ENCODE measurements at places on chromosomes 3 and 15. TPM values are rescaled to one million over a fixed set of nuclear protein-coding genes. Genes with fewer than 3 reads are reported as not detected.

The VEPH1 gene
- total RNA-seq, result not detected

The ALPK3 gene
- total RNA-seq, result 0.28 TPM

The CCR8 gene
- 1.2 TPM for total RNA-seq

The UACA gene
- total RNA-seq, result 2.8 TPM

The CCR2 gene
- total RNA-seq, result 53.0 TPM

The ALDH1L1 gene
- total RNA-seq, result not detected

The XCR1 gene
- total RNA-seq, result not detected

The RGMA gene
- 0.30 TPM for total RNA-seq

The SYNPR gene
- not detected for total RNA-seq

The CCDC14 gene
- 48.9 TPM for total RNA-seq

- DNase-seq, result no peak
- H3K36me3 ChIP-seq, result no peaks in the 10 kb centered on the region
- no peak overlapping the region for H3K27ac ChIP-seq
- peaks cover 17% of the 10 kb centered on the region for H3K27me3 ChIP-seq
- no peak overlapping the region for H3K4me3 ChIP-seq
These were observed 115.5 kb upstream of the ALDH1A3 start for GRCh38 chr15:100763835-100764750.

- H3K4me3 ChIP-seq, result no peak overlapping the region
- H3K36me3 ChIP-seq, result no peaks in the 10 kb centered on the region
- no peak for DNase-seq
- no peak overlapping the region for H3K27ac ChIP-seq
- no peaks in the 10 kb centered on the region for H3K4me1 ChIP-seq
These were observed 202.5 kb downstream of the MEIS2 start for GRCh38 chr15:36897834-36898233.

- H3K27ac ChIP-seq, result no peak overlapping the region
- H3K27me3 ChIP-seq, result peaks cover 3% of the 10 kb centered on the region
- no peak overlapping the region for H3K4me3 ChIP-seq
- DNase-seq, result no peak
- H3K36me3 ChIP-seq, result no peaks in the 10 kb centered on the region
These were observed 11.7 kb upstream of the LACTB start for GRCh38 chr15:63109920-63110319.

- H3K4me3 ChIP-seq, result no peak overlapping the region
- H3K4me1 ChIP-seq, result peaks cover 5% of the 10 kb centered on the region
- no peak overlapping the region for H3K27ac ChIP-seq
- no peak for DNase-seq
- H3K27me3 ChIP-seq, result peaks cover 8% of the 10 kb centered on the region
These were observed 106.3 kb downstream of the LSM3 start for GRCh38 chr3:14284694-14285547.

DNA sequence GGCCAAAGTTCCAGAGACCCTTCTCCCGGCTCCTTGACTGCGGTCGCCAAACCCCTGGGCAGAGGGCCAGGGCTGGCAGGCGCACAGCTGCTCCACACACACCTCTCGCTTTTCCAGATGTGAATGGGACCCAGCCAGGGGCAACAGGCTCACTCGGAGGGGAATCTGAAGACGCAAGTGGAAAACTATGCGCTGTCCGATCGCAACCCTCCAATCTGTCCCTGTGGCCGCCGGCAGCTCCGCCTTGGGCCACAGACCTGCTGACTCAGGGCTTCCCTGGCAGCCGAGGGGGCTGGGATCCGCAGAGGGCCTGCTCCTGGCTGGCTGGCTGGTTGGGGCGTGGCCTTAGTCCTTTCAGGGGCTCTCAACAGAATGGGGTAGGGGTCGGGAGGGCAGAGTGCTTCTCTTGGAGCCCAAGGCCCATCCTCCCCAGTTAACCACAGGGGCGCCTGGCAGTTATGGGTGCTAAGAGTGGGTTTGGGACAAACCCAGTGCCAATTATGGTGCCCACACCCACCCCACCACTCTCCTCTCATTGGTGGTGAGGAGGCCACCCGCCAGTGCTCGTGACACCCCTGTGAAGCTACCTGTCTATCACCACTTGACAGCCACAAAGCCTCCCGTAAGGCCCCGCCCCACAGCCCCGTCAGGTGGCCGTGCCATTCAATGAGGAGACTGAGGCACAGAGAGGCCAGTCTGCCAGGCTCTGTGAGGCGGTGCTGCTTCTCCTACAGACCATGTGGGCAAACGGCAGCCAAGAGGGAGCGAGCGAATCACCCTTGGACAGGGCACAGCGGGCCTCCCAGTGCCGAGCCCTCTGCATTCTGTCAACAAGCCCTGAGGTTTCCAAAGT is 53.8 kb downstream of the IQSEC1 start:
- peaks cover 19% of the 10 kb centered on the region for H3K4me1 ChIP-seq
- no peak overlapping the region for H3K27ac ChIP-seq
- DNase-seq, result no peak
- no peaks in the 10 kb centered on the region for H3K27me3 ChIP-seq
- no peak overlapping the region for H3K4me3 ChIP-seq

DNA sequence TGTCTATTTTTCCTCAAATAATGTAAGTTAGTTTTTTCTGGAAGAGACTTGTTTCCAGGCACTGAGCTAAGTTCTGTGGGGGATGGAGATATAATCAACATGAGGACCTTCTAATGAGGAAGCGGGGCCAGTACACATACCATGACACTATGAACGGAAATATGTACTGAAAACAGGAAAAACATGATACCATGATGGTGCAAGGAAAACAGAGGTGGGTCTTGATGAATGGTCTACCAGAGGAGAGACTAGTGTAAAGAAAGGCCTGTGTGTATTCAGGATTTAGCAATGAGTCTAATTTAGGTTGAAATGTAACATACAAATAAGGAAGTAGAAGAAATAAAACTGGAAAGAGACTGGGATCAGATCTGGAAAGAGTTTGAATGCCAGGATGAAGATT is 38.9 kb upstream of the TPRG1 start:
- peak overlapping the region; percentile 64 for H3K4me3 ChIP-seq
- peaks cover 23% of the 10 kb centered on the region for H3K4me1 ChIP-seq
- no peak for DNase-seq
- peaks cover 11% of the 10 kb centered on the region for H3K36me3 ChIP-seq

GRCh38 chr3:45981346-45982074 is 14.1 kb downstream of the FYCO1 start:
- peak overlapping the region; percentile 35 for H3K27ac ChIP-seq
- DNase-seq, result no peak
- peak overlapping the region; percentile 6 for H3K4me3 ChIP-seq
- H3K4me1 ChIP-seq, result peaks cover 72% of the 10 kb centered on the region
- peaks cover 80% of the 10 kb centered on the region for H3K36me3 ChIP-seq
- H3K27me3 ChIP-seq, result no peaks in the 10 kb centered on the region

GRCh38 chr3:28768439-28768838 is 419.8 kb upstream of the AZI2 start:
- no peak overlapping the region for H3K4me3 ChIP-seq
- H3K36me3 ChIP-seq, result no peaks in the 10 kb centered on the region
- no peaks in the 10 kb centered on the region for H3K4me1 ChIP-seq
- H3K27ac ChIP-seq, result no peak overlapping the region
- H3K27me3 ChIP-seq, result no peaks in the 10 kb centered on the region

DNA sequence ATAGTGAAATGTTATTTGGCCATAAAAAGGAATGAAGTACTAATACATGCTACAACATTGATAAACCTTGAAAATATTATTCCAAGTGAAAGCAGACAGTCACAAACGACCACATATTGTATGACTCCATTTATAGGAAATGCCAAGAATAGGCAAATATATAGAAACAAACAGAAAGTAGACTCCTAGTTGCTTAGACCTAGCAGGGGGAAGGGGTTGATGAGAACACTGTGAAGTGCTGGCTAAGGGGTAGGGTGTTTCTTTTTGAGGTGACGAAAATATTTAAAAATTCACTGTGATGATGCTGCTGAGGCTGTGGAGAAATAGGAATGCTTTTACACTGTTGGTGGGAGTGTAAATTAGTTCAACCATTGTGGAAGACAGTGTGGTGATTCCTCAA is 30.5 kb upstream of the XIRP1 start:
- no peak overlapping the region for H3K27ac ChIP-seq
- H3K36me3 ChIP-seq, result no peaks in the 10 kb centered on the region
- H3K27me3 ChIP-seq, result peaks cover 31% of the 10 kb centered on the region
- H3K4me3 ChIP-seq, result no peak overlapping the region

GRCh38 chr3:134313847-134314587 is 60.2 kb downstream of the AMOTL2 start:
- DNase-seq, result no peak
- H3K4me1 ChIP-seq, result peaks cover 1% of the 10 kb centered on the region
- H3K36me3 ChIP-seq, result no peaks in the 10 kb centered on the region

DNA sequence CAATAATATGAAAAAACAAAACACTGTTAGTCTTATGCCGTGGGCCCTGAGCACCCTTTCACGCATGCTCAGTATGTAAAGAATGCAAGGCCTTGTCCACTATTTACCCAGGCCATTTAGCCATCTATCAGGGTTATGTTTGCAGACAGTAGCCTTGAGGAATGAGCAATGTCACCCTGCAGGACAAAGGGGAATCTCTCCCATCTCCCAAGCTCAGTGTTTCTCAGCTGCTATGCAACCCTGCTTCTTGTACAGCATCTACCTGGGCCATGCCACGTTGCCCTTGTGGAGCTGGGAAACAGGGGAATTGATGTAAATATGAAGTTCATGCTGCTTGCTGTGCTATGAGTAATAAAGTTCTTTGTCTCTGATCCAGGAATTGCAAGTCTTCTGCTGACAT is 51.5 kb upstream of the SLCO2A1 start:
- peaks cover 7% of the 10 kb centered on the region for H3K27me3 ChIP-seq
- H3K4me1 ChIP-seq, result no peaks in the 10 kb centered on the region
- H3K36me3 ChIP-seq, result no peaks in the 10 kb centered on the region
- H3K27ac ChIP-seq, result no peak overlapping the region
- DNase-seq, result no peak
- no peak overlapping the region for H3K4me3 ChIP-seq

All from activated naive CD8-positive, alpha-beta T cell treated with anti-CD3 and anti-CD28 coated beads, Interleukin-2, amount 10 ng/mL, durations not matched to agents 7 days and 5 days (primary cell).